A549 treated with Hydrocortisone at 1 μM for 4 hours (cell line): ENCODE measurements at places on chromosomes 13 and 19. TPM values are rescaled to one million over a fixed set of nuclear protein-coding genes. Genes with fewer than 3 reads are reported as not detected.

The PBX4 gene
- 1.8 to 2.6 TPM (median 2.0 TPM) in 5 replicates for total RNA-seq

The POLRMT gene
- total RNA-seq: 68.0 to 91.4 TPM (median 86.6 TPM) in 5 replicates

The AKT1S1 gene
- 69.0 to 114 TPM (median 102 TPM) in 5 replicates for total RNA-seq

The SYT5 gene
- 3.0 to 4.8 TPM (median 4.3 TPM) in 5 replicates for total RNA-seq

The BST2 gene
- total RNA-seq: 0.12 to 0.23 TPM (median 0.16 TPM) in 4 of 5 replicates, not detected in the other

The PEAK3 gene
- 0.09 to 0.18 TPM (median 0.14 TPM) in 5 replicates for total RNA-seq

The CAPS gene
- total RNA-seq: 0.74 to 1.9 TPM (median 1.4 TPM) in 5 replicates

The ZNF730 gene
- not detected in 5 replicates for total RNA-seq

The VMAC gene
- 0.34 to 0.62 TPM (median 0.58 TPM) in 5 replicates for total RNA-seq

The ARRDC2 gene
- 46.8 to 55.2 TPM (median 53.1 TPM) in 5 replicates for total RNA-seq

The SLC25A41 gene
- total RNA-seq: 0.08 to 0.13 TPM (median 0.12 TPM) in 3 of 5 replicates, not detected in the others

The KPTN gene
- total RNA-seq: 18.3 to 22.2 TPM (median 19.4 TPM) in 5 replicates

The FLT3 gene
- not detected in 5 replicates for total RNA-seq

The VSTM2B gene
- not detected in 5 replicates for total RNA-seq

The ARHGAP45 gene
- total RNA-seq: 3.2 to 4.9 TPM (median 4.7 TPM) in 5 replicates

The APOC1 gene
- total RNA-seq: 94.7 to 123 TPM (median 118 TPM) in 5 replicates

The LILRA6 gene
- 0.08 TPM in 1 of 5 replicates, not detected in the others for total RNA-seq

The F10 gene
- total RNA-seq: 0.31 TPM in 1 of 5 replicates, not detected in the others

The PSG2 gene
- 0.05 TPM in 1 of 5 replicates, not detected in the others for total RNA-seq

The KLK12 gene
- not detected in 5 replicates for total RNA-seq

The RETN gene
- not detected in 5 replicates for total RNA-seq

The CYP4F2 gene
- total RNA-seq: 0.06 to 0.17 TPM (median 0.17 TPM) in 4 of 5 replicates, not detected in the other

The COLGALT1 gene
- total RNA-seq: 64.7 to 70.3 TPM (median 66.3 TPM) in 5 replicates

The ZNF497 gene
- total RNA-seq: 0.92 to 1.5 TPM (median 1.1 TPM) in 5 replicates

The PABPC3 gene
- total RNA-seq: 0.12 to 0.17 TPM (median 0.15 TPM) in 5 replicates

The TMEM86B gene
- 2.7 to 4.2 TPM (median 3.9 TPM) in 5 replicates for total RNA-seq

The CD33 gene
- 0.14 to 0.22 TPM in 2 of 5 replicates, not detected in the others for total RNA-seq

The SLC17A7 gene
- 0.37 to 0.75 TPM (median 0.59 TPM) in 5 replicates for total RNA-seq

The ITM2B gene
- total RNA-seq: 125 to 175 TPM (median 161 TPM) in 5 replicates

The SLC7A9 gene
- 0.15 to 0.53 TPM (median 0.30 TPM) in 5 replicates for total RNA-seq

The VSTM1 gene
- 0.60 to 1.2 TPM (median 0.73 TPM) in 4 of 5 replicates, not detected in the other for total RNA-seq
